Activated CD4-positive, alpha-beta T cell treated with anti-CD3 and anti-CD28 coated beads, Interleukin-2, amount 10 ng/mL, durations not matched to agents 7 days and 5 days (primary cell): ENCODE measurements at places on chromosomes 13 and 19.

GRCh38 chr13:40287428-40287827 lies 379.0 kb downstream of the FOXO1 start:
- DNase-seq = no peak

DNA sequence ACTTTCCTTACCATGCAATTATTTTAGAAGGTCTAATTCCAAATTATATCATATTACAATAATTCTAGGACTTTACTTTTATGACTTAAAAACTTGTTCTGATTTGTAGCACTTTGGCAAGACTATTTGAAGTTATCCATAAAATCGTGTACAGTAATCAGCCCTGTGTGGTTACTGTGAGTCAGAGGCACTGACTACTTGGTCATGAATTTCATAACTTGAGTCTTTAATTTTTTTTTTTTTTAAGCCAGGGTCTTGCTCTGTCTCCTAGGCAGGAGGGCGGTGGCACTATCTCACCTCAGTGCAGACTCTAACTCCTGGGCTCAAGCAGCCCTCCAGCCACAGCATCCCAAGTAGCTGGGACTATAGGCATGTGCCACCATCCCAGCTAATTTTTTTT lies 1319.2 kb upstream of the SLC10A2 start:
- DNase-seq = no peak

DNA sequence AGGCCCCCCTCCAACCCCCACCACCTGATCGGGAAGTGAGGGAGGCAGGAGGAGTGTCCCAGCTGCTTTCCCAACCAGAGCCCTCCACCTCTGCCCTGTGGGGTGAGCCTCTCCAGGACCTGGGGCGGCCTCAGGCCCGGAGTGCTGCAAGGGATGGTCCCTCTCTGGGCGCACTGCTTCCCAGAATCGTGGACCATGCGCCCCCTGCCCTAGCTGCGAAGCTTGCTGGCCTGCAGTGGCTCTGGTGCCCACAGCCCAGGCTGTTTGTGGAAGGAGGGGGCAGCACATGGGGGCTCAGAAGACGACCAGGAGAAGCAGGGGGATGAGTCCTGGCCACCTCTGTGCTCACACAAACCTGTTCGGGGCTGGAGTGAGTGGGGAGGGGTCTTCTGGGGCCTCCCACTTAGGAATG lies 33.6 kb downstream of the CEBPG start:
- DNase-seq = no peak

DNA sequence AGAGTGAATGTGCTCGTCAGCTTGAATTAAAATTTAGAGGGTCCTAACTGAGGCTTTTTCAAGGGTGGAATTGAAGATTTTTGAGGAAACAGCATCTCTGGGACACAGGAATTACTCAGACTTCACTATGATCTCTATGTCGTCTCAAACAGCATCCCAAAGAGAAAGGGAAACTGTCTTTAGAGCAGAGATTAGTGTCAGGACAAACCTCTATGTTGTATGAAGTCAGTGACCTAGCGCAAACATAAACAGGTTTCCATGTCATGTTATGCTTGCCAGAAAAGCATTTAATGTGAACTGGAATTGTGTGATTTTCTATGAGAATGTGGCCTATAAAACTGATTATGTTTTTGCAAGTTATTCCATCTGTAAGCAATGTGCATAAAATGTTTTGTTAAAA lies 573.7 kb downstream of the GPC6 start:
- DNase-seq = no peak

GRCh38 chr13:106183410-106184065 lies 351.9 kb downstream of the EFNB2 start:
- DNase-seq = no peak
